ENCODE measurements at places on chromosomes 11 and 22.

DNA sequence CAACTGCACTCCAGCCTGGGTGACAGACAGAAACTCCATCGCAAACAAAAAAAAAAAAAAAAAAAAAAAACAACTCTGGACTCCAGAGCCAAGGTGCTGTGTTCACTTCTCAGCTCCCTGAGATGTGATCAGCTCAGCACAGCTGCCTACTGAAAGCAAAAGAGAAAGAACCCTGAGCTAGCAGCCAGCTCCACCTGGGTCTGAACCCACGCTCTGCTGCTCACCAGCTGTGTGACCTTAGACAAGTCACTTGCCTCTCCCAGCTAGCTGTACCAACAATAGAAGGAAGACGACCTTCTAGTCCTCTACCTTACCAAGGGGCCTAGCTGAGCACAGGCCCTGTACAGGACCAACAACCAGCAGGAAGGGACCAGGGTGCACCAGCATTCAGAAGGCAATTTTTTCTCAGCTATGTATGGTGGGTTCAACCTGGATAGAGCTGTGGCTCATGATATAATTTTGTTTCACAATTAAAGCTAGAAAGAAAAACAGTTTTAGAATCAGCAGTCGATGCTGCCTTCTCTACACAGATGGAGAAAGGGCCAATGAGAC, 3.8 kb downstream of the DGCR2 start:
- no peak for DNase-seq

- DNase-seq: peak; percentile 57
These were observed 492 bp downstream of the JHY start for GRCh38 chr11:122882857-122883645.

DNA sequence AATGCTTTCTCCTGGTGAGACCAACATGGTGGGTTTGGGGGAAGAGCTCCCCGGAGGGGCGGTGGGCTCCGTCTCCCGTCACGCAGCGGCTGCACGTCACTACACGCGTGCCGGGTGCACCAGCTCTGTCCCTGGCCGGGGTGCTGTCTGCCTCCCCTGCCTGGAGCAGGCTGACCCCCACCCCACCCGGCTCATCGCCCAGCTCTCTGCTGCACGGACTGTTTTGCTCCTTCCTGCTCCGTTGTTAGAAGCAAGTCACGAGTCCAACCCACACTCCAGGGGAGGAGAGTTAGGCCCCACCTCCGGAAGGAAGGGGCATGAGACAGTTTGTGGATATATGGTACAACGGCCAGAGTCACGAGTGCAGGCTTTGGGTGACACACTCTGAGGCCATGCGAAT, 364.9 kb downstream of the BRD1 start:
- DNase-seq: no peak

GRCh38 chr22:20093418-20094196, 13.6 kb downstream of the DGCR8 start:
- DNase-seq: no peak

GRCh38 chr11:131932584-131933325, 562.3 kb downstream of the NTM start:
- DNase-seq: no peak

DNA sequence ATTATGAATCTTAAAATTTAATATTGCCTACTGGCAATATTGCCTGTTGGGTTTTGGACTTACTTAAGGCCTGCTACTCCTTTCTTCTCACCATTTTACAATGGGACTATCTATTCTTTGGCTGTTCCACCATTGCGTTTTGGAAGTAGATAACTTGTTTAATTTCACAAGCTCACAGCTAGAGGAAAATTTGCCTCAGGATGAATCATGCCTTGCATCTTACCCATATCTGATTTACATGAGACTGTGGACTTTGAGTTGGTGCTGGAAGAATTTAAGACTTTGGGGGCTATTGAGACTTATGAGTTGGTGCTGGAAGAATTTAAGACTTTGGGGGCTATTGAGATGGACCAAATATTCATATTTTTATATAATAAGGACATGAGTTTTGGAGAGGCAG, 662.6 kb downstream of the METTL15 start:
- DNase-seq: no peak

DNA sequence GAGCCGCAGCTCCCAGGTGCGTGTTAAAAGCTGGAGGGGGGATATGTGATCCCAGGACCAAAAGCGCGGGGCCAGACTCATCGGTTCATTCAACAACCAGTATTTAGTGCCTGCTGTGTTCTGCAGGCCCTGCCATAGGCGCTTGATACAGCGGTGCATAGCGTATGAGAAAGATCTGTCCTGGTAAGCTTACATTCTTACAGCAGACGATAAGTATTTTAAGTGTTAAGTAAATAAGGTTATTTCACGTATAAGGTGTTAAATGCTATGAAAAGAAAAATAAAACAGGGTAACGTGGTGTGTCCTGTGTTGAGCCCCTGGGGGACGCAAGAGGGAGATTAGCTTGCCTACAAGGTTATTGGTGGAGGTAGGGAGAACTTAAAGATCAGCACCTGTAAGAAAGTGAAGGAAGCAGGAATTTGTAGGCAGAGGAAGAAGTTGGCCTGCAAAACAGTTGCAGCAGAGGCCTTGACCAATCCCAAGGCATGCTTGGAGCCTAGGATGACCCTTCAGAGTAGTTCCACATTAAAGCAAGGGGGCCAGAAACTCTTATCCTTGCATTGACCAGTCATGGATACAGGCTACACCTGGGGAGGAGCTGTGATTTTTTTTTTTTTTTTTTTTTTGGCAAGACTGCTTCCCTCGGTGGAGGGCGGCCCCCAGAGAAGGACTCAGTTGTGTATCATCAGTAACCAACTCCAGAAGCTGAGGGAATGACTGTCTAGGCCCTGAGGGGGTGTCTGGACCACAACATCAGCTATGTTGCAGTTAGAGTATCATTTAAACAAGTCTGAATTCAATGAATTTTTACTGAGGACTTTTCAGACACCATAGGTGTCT, 487 bp upstream of the LIPT2 start:
- DNase-seq: peak; percentile 7

DNA sequence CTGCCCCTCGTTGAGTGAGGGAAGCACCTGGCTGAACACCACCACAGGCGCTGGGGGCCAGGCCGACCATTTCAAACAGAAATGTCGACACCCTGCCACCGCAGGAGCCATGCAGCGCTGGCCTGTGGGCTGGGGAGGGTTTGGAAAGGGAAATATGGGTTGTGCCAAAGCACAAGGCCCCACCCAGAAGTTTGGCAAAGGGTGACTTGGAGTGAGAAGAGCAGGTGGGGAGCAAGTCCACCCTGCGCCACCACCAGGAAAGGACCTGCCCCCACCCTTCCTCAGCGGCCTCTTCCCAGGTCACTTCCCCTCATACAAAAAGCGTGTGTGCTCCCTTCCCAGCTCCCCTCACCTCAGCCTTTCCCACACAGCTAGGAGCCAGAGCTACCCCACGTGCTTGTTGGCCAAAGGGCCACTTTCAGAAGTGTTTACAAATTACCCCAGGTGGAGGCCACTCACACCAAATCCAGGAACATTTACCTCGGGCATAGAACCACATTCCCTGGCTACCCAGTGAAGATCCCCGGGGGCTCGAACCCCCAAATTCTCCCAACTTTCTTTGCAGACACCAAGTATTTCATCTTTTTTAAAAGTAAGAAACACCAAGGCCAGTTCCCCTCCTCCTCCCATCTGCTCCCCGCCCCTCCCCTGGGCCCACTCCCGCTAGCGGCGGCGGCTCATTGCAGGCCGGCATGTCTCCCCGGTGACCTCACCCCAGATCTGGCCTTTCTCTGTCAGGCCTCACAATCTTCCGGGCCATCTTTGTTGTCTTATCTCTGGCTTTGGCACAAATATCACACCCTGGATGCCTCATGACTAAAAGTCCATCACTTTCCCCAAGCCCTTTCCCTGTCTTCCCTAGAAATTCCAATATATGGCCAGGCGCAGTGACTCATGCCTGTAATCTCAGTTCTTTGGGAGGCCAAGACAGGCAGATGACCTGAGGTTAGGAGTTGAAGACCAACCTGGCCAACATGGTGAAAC, 20.5 kb upstream of the SCGB1A1 start:
- peak; percentile 91 for DNase-seq

DNA sequence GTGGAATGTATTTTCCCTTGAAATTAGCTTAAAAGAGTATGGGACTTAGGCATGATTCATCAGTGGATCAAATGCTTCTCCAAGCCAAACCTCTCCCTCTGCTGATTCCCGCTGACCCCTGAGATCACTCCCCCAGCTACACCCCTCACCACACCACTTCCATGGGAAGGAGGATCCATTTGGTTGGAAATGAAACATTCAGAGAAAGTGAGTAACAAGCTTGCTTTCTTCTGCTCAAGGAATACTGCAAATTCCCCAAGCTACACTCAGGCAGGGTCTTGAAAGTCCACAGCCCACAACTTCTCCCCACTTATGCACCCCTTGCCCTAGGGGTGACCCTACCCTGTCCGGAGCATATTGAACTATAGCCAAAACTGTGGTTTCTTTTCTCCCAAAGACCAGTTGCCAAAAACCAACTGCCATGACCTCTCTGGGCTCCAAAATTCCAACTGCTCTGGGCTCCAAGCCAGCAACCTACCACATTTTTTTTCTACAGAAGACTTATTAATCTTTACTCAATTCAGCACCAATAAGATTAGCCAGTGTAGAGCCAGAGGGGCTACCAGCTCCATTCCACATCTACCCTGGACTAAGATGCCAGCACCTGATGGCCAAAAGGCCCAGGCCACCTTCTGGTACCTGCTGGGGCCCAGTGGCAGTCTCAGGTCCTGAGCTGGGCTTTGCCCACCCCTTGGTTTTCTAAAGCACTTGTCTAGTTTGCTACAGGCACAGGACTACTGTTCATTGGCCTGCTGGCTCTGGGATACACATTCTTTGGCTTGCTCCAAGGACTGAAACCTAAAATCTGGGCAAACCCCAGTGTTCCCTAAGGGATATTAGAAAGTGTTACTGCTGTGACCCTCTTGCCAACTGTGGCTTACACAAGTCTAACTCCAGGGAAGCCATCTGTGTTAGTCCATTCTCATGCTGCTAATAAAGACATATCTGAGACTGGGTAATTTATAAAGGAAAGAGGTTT, 101.1 kb downstream of the MICAL3 start:
- peak; percentile 73 for DNase-seq

GRCh38 chr11:61679296-61679695, 895 bp upstream of the DAGLA start:
- no peak for DNase-seq

DNA sequence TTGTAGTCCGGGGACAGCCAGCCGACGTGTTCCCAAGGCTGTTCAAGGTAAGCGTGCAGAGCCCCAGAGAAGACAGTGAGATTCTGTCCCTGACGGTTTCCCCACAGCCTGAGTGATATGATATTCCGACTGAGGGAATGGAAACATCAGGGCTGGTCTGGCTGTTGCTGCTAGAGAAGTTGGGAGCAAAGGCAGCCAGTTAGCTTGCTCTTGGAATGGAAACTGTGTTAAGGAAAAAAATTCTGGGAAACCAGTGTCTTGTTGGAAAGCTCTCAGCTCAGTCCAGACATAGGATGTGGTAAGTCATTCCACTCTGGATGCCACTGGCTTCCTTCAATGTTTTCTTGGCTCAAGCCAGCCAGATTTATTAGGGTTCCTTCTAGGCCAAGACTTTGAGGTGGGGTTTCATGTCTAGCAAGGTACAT, 8.8 kb downstream of the CRY2 start:
- no peak for DNase-seq

DNA sequence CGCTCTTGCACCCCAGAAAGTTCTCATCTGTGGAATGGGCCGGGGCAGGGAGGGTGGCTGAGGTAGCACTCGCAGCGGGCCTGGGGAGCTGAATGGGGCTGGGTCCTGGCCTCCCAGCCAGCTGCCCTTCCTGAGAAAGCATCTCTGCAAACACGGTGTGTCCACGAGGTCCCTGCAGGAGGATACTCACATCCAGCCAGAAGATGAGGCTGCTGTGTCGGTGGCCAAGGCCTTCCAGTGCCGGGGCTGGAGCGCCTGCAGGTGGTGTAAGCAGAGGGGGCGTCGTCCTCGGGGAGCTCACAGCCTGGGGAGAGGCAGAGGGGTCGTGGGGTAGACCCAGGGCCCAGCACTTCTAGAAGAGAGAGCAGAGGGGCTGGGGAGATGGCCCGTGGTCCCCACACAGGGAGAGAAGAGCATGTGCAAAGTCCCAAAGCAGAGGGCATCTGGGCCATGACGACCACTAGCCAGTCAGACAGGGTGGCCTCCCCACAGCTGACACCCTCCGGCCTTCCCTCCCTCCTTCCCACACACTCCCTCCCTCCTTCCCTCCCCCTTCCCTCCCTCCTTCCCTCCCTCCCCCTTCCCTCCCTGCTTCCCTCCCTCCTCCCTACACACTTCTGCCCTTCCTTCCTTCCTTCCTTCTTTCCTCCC, 97.9 kb downstream of the WNT7B start:
- no peak for DNase-seq

- no peak for DNase-seq
These were observed 84.5 kb upstream of the LINC01488 start for GRCh38 chr11:69396948-69397307.

- DNase-seq: no peak
These were observed 18.5 kb downstream of the LRFN4 start for GRCh38 chr11:66875378-66875777.

DNA sequence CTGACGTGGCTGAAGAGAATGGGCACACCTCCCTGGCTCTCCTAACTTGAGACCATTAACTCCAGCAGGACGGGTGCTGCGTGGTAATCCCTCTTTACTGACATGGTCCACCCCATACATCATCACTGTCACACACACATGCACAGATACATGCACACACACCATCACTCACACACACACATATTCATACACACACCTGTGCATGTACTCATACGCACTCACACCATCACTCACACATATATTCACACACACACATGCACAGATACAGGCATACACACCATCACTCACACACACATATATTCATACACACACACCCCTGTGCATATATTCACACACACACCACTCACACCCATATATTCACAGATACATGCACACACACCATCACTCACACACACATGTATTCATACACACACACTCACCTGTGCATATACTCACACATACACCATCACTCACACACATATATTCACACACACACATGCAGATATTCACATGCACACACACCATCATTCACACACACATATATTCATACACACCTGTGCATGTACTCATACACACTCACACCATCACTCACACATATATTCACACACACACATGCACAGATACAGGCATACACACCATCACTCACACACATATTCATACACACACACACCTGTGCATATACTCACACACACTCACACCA, 74.8 kb downstream of the EFCAB6 start:
- DNase-seq: no peak

- peak; percentile 60 for DNase-seq
These were observed 47.3 kb downstream of the TENM4 start for GRCh38 chr11:79393362-79394043.

- DNase-seq: peak; percentile 33
These were observed 15.7 kb downstream of the ZNF214 start for GRCh38 chr11:7004482-7004881.

DNA sequence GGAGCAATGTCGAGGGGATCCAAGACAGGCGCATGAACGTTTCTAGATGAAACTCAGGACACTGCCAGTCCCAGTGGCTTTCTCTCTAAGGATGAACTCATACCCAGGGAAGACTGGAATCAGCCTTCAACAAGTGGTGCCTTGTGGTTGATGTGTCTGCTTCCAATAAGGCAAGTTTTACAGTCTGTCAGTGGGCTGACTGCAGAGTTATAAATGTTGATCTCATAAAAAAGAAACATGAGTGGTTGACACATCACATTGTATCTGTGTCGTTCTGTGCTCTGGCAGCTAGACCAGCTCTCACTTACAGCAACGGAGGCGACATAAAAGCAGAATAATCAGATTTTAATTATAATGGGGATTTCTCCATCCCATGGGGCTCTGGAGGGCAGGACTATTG, 96.7 kb downstream of the SNX19 start:
- DNase-seq: no peak

GRCh38 chr11:69111624-69112542, 43.9 kb upstream of the SMIM38 start:
- no peak for DNase-seq

GRCh38 chr22:41382098-41382578, 396 bp downstream of the TEF start:
- no peak for DNase-seq
